GM18507 (cell line): ENCODE measurements at places on chromosomes 3 and 15.
A peak's percentile ranks its signal among the peaks of the same experiment; 100 is the strongest.

DNA sequence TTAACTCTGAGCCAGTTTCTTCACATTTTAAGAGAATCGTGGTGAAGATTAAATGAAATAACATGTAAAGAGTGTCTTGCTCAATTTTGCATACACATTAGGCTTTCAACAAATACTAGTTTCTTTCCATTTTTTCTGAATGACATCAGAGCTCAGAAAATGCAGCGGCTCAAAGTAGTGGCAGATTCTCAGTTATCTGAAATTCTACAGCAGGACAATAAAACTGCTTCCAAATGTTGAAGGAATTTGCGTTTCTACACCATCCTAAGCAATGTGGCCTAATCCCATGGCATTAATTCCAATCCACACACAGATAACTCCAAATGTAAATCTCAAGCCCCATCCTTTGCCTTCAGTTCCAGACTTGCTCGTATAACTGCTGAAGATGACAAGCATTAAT is 115.8 kb downstream of the PLCH1 start:
- no peak for DNase-seq

GRCh38 chr15:43046484-43046883 is 59.4 kb downstream of the UBR1 start:
- no peak for DNase-seq

DNA sequence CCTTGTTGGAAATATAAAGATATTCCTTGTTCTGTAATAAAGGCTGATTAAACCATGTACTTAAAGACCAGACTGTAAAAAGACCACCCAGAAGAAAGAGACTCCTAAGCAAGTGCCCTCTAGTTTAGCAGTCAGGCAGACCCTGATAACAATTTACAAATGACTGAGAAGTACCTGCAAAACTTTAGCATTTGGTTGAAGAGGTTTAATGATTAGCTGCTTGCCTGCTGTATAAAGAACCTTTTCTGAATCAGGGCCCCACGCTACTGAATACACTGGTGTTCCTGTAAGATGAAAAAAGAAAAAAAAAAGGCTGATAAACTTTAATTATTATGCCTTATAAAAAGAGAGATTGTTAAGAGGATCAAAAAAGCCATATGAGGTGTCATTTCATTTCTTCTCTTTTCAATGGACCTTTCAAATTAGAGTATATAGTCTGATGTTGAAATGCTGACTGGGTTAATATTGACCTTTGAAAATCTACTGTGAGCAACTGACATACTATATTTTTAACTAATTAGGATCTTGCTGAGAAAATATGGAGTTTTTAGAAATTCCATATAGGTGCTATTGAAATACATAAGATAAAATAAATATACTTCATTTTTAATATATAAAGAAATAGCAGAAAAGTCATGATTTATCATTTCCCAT is 33.0 kb downstream of the IFT80 start:
- no peak for DNase-seq

DNA sequence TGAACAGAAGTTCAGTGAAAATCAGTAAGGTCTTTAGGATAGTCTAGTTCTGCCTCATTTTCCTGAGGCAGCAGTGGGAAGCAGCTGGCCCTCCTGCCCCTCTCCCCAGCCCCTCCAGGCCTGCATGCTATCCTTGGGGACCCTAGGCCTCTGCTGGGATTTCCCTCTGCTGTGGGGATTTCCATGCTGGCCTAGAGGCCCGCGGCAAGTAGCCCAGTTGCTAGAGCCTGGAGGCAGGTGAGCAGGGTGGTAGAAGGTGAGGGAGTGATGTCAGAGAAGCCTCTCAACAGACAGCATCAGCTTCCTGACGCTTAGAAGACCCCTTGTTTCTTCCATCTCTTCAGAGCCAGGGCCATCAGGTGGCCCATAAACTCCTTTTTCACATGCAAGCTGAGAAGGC is 305.8 kb upstream of the THBS1 start:
- DNase-seq, result no peak

DNA sequence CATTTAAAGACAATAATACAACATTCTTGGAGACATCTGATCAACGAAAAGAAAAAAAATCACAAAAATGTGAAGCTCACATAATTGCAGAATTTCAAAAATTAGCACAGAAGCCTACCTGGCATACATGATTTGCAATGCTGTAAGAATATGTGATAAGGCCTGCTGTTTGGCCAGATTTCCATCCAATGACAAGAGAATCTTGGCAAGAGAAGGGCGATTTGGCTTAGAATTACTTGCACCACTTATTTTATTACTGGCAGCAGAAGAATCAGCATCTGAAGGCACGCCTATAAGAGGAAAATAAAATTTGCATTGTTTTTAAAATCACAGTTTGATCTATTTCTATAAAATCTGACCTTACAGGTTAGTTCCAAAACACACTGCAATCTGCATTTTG is 70.3 kb upstream of the OCA2 start:
- no peak for DNase-seq

DNA sequence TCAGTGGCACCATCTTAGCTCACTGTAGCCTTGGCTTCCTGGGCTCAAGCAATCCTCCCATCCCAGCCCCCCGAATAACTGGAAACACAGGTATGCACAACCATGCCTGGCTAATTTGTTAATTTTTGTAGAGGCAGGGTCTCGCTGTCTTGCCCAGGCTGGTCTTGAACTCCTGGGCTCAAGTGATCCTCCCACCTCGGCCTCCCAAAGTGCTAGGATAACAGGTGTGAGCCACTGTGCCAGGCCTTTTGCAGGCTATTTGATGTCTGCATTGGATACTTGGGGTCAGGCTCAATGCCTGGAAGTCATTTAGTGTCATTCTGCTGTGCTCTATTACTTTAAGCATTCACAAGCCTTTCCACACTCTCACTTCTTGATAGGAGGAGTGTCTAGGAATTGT is 17.6 kb downstream of the LIMD1 start:
- DNase-seq, result no peak

- peak; percentile 30 for DNase-seq
These were observed at the start of gene FSD2 for GRCh38 chr15:82805994-82806406. Gene FSD2 (minus strand): TSS chr15:82806069. CDS start chr15:82787390, 18,679 bp downstream.

GRCh38 chr3:148903022-148903442 is 37.9 kb downstream of the CPA3 start:
- no peak for DNase-seq

GRCh38 chr3:9878700-9879099 is 1.4 kb downstream of the CIDEC start:
- DNase-seq, result no peak

DNA sequence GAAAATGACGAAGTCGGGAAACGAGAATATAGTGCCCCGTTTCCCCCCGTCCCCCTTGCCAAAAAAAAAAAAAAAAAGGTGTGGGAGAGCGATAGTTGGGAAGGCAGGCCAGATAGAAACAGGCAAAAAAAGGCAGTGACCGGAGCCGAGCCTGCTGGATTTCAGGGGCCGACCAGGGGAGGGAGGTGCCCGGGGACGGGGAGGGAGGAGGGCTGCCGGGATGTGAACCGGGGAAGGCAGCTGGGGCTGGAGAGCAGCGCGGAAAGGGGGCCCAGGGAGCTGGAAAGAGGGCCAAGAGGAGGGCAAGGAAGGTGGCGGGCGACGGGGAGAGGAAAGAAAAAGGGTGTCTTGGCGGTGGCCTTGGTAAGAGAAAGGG is 837 bp downstream of the LRRN1 start:
- no peak for DNase-seq

- no peak for DNase-seq
These were observed 29.9 kb downstream of the RASGRP1 start for GRCh38 chr15:38534691-38535090.

- DNase-seq, result no peak
These were observed 267 bp downstream of the CLDN18 start for GRCh38 chr3:138010273-138010590.

- no peak for DNase-seq
These were observed 82.1 kb downstream of the CGNL1 start for GRCh38 chr15:57458356-57458781.

- DNase-seq, result no peak
These were observed 34.0 kb upstream of the CILP start for GRCh38 chr15:65245096-65245856.

DNA sequence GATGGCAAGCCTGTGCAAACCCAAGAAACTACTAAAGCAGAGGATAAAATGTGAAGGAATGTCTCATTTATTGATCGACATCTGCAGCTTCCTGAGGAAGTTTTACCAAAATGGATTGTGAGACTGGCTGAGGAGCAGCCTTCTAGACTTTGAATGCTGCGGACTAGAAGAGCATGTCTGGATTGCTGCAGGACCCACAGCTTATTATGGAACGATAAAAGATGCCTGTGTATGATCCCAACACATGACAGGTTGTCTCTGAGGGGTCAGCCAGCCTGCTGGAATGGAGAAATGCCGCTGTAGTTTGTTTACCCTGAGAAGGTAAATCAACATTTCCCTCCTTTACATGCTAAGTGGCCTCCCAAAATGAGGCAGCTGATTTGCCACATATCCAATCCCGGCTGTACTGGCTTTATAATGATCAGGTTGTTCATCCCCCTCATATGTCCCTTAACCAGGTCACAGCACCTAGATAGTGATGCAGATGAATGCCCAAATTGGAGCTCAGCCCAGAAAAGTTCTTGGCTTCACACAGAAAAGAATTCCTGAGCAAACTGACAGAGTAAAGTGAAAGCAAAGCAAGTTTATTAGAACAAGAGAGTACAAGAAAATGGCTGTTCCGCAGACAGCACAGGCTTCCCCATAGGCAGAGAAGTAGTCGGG is 63.9 kb downstream of the IL12A start:
- no peak for DNase-seq

- DNase-seq, result no peak
These were observed 31.1 kb downstream of the RBM15B start for GRCh38 chr3:51422211-51422610.
